Right renal cortex interstitium (tissue), 3 donors: ENCODE measurements at places on chromosomes 11 and 22. TPM values are rescaled to one million over a fixed set of nuclear protein-coding genes. Genes with fewer than 3 reads are reported as not detected.

Gene CCDC15
- polyA plus RNA-seq: 4.2 TPM

Gene OR51B5
- 0.49 TPM for polyA plus RNA-seq

Gene MRGPRX4
- not detected for polyA plus RNA-seq

Gene APOBEC3B
- polyA plus RNA-seq: 8.2 TPM

Gene MS4A5
- polyA plus RNA-seq: not detected

Gene CASTOR1
- 8.7 TPM for polyA plus RNA-seq

Gene PGA5
- polyA plus RNA-seq: not detected

Gene OTOG
- polyA plus RNA-seq: 0.76 TPM

Gene CYB5R2
- 25.9 TPM for polyA plus RNA-seq

Gene HINFP
- 29.3 TPM for polyA plus RNA-seq

Gene SMTNL1
- polyA plus RNA-seq: 0.23 TPM

Gene LRRC56
- polyA plus RNA-seq: 2.7 TPM

Gene EXPH5
- 3.7 TPM for polyA plus RNA-seq

Gene F2
- polyA plus RNA-seq: 0.25 TPM

Gene FOLR2
- 10.8 TPM for polyA plus RNA-seq

Gene DDB1
- polyA plus RNA-seq: 238 TPM

Gene SEZ6L
- 0.15 TPM for polyA plus RNA-seq

Gene CELSR1
- polyA plus RNA-seq: 23.7 TPM

Gene ZFPL1
- 25.2 TPM for polyA plus RNA-seq

Gene BACE1-AS
- 17.5 TPM for polyA plus RNA-seq

Gene C11orf16
- 0.90 TPM for polyA plus RNA-seq

Gene NXPE4
- polyA plus RNA-seq: not detected

Gene CRYBA4
- polyA plus RNA-seq: not detected

Gene DEUP1
- polyA plus RNA-seq: 1.5 TPM

Gene GSTT2
- 2.5 TPM for polyA plus RNA-seq

Gene OMP
- not detected for polyA plus RNA-seq

Gene CRYBB2
- not detected for polyA plus RNA-seq

Gene CDKN1C
- polyA plus RNA-seq: 79.2 TPM

Gene PHETA2
- 9.8 TPM for polyA plus RNA-seq

Gene CRYBB1
- polyA plus RNA-seq: 0.78 TPM

Gene DRAP1
- 75.8 TPM for polyA plus RNA-seq

Gene FOLH1
- 26.1 TPM for polyA plus RNA-seq

Gene CFAP300
- 5.3 TPM for polyA plus RNA-seq

Gene CBLIF
- polyA plus RNA-seq: not detected

Gene ACTN3
- 0.40 TPM for polyA plus RNA-seq

Gene OR5A1
- not detected for polyA plus RNA-seq

Gene PGA3
- polyA plus RNA-seq: 0.25 TPM

Gene RFPL1
- polyA plus RNA-seq: 1.2 TPM

Gene MMP1
- polyA plus RNA-seq: 0.28 TPM

Gene SCARF2
- 16.8 TPM for polyA plus RNA-seq

Gene OR51E2
- 0.52 TPM for polyA plus RNA-seq

Gene RCOR2
- 10.4 TPM for polyA plus RNA-seq

Gene OR51B4
- polyA plus RNA-seq: 0.22 TPM

Gene MICAL2
- 8.3 TPM for polyA plus RNA-seq

Gene TRIM51
- polyA plus RNA-seq: not detected

Gene MAP6
- 9.5 TPM for polyA plus RNA-seq
